A549 treated with GW870086 at 1 μM for 4 hours (cell line): ENCODE measurements at places on chromosomes 4 and X. TPM values are rescaled to one million over a fixed set of nuclear protein-coding genes. Genes with fewer than 3 reads are reported as not detected.

The OCIAD2 gene
- total RNA-seq, result 104 to 142 TPM (median 114 TPM) in 5 replicates

The VSIG4 gene
- not detected in 5 replicates for total RNA-seq

The ZNF157 gene
- 0.06 to 0.07 TPM (median 0.06 TPM) in 3 of 5 replicates, not detected in the others for total RNA-seq

The PTPN13 gene
- 3.3 to 4.5 TPM (median 4.0 TPM) in 5 replicates for total RNA-seq

The KDR gene
- total RNA-seq, result 0.07 to 0.17 TPM (median 0.10 TPM) in 5 replicates

The BMPR1B gene
- total RNA-seq, result 4.5 to 7.4 TPM (median 6.4 TPM) in 5 replicates

The TMEM150C gene
- total RNA-seq, result 0.87 to 1.3 TPM (median 1.2 TPM) in 5 replicates

The FGF5 gene
- total RNA-seq, result 0.15 to 0.38 TPM (median 0.34 TPM) in 5 replicates

The XPNPEP2 gene
- not detected in 5 replicates for total RNA-seq

The SMR3B gene
- not detected in 5 replicates for total RNA-seq

The GAGE2A gene
- not detected in 5 replicates for total RNA-seq

The PPP2R2C gene
- total RNA-seq, result 29.0 to 39.1 TPM (median 34.8 TPM) in 5 replicates

The CHRDL1 gene
- not detected in 5 replicates for total RNA-seq

The TLR1 gene
- total RNA-seq, result 0.19 to 0.37 TPM (median 0.30 TPM) in 4 of 5 replicates, not detected in the other

The QDPR gene
- total RNA-seq, result 46.7 to 52.7 TPM (median 50.4 TPM) in 5 replicates

The AKAP14 gene
- total RNA-seq, result not detected in 5 replicates

The ZCCHC12 gene
- 0.14 to 0.30 TPM (median 0.22 TPM) in 5 replicates for total RNA-seq

The FUNDC1 gene
- total RNA-seq, result 23.6 to 28.3 TPM (median 26.6 TPM) in 5 replicates

The DKK2 gene
- total RNA-seq, result not detected in 5 replicates

The IL15 gene
- 10.6 to 14.7 TPM (median 12.0 TPM) in 5 replicates for total RNA-seq

The FAM47C gene
- not detected in 5 replicates for total RNA-seq

The P2RY4 gene
- 0.13 TPM in 1 of 5 replicates, not detected in the others for total RNA-seq

The HTN1 gene
- not detected in 5 replicates for total RNA-seq

The SH3RF1 gene
- total RNA-seq, result 8.5 to 11.4 TPM (median 10.4 TPM) in 5 replicates

The GAGE1 gene
- not detected in 5 replicates for total RNA-seq

The SLC10A7 gene
- 1.1 to 2.5 TPM (median 1.8 TPM) in 5 replicates for total RNA-seq

The SSX2B gene
- not detected in 5 replicates for total RNA-seq

The PLP1 gene
- total RNA-seq, result not detected in 5 replicates

The JAKMIP1 gene
- total RNA-seq, result not detected in 5 replicates

The EIF1AX gene
- 91.5 to 111 TPM (median 100.0 TPM) in 5 replicates for total RNA-seq

The HADH gene
- 20.2 to 24.6 TPM (median 23.0 TPM) in 5 replicates for total RNA-seq

The ASB12 gene
- total RNA-seq, result not detected in 5 replicates

The BEX5 gene
- total RNA-seq, result not detected in 5 replicates

The HS3ST1 gene
- total RNA-seq, result 0.57 to 1.2 TPM (median 0.90 TPM) in 5 replicates

The AWAT2 gene
- not detected in 5 replicates for total RNA-seq

The MAGEA12 gene
- total RNA-seq, result 0.13 to 0.22 TPM (median 0.17 TPM) in 5 replicates

The MMGT1 gene
- total RNA-seq, result 15.2 to 20.8 TPM (median 18.8 TPM) in 5 replicates

The CXCL11 gene
- total RNA-seq, result 0.13 to 0.19 TPM (median 0.15 TPM) in 3 of 5 replicates, not detected in the others

The USP51 gene
- total RNA-seq, result 0.31 to 0.67 TPM (median 0.51 TPM) in 5 replicates

The CCNG2 gene
- total RNA-seq, result 2.3 to 4.9 TPM (median 3.9 TPM) in 5 replicates

The TCEAL2 gene
- total RNA-seq, result not detected in 5 replicates

The CASP6 gene
- 14.6 to 18.2 TPM (median 16.7 TPM) in 5 replicates for total RNA-seq

The TCEAL6 gene
- total RNA-seq, result not detected in 5 replicates

The PPP1R3F gene
- total RNA-seq, result 1.7 to 4.1 TPM (median 2.3 TPM) in 5 replicates

The IL21 gene
- not detected in 5 replicates for total RNA-seq

The TAF7L gene
- total RNA-seq, result 0.05 to 0.16 TPM (median 0.08 TPM) in 4 of 5 replicates, not detected in the other

The EFHC2 gene
- total RNA-seq, result 0.11 to 0.42 TPM (median 0.30 TPM) in 5 replicates

The APOOL gene
- 6.8 to 9.8 TPM (median 7.9 TPM) in 5 replicates for total RNA-seq

The IRS4 gene
- total RNA-seq, result 0.03 TPM in 1 of 5 replicates, not detected in the others

The CLGN gene
- 4.2 to 6.1 TPM (median 5.2 TPM) in 5 replicates for total RNA-seq

The BEX1 gene
- not detected in 5 replicates for total RNA-seq

The ACE2 gene
- total RNA-seq, result 0.07 TPM in 1 of 5 replicates, not detected in the others

The DGAT2L6 gene
- total RNA-seq, result not detected in 5 replicates

The MGAT4D gene
- total RNA-seq, result not detected in 5 replicates
